ENCODE measurements at places on chromosomes 6 and 20.

- no peak for DNase-seq
Observed at GRCh38 chr6:6729971-6730370, 141.5 kb downstream of the LY86 start.

- DNase-seq, result no peak
Observed at GRCh38 chr6:167779129-167779992, 47.4 kb upstream of the AFDN start.

DNA sequence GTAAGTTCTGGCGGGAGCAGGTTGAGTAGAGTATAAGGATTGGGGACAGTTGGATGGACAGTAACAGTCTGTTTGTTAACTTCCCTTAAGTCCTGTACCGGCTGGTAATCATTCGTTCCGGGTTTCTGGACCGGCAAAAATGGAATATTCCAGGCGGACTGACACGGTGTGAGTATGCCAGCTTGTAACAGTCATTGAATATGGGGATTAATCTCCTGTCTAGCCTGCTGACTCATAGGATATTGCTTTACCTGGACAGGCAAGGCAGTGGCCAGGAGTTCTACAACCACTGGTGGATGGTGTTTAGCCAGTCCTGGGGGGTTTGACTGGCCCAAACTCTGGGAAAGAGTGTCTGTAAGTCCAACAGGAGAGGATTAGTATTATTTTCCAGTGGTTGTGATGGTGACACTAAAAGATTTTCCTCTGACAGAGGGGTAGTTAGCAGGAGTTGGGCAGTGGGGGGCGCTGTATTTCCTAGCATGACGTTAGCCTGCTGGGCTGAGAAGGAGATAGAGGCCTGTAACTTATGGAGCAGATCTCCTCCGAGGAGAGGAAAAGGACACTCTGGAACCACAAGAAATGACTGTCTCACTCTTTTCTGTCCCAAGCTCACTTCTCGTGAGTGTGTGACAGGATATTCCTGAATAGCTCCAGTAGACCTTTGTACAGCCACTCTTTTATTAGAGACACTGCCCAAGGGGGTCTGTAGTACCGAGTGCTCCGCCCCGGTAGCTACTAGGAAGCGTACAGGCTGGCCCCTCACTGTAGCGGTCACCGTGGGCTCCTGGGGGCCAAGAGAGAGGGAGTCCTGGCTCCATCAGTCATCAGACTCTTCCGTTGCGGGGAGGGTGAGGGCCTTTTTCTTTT, 152.2 kb downstream of the TRIM27 start:
- DNase-seq, result no peak

DNA sequence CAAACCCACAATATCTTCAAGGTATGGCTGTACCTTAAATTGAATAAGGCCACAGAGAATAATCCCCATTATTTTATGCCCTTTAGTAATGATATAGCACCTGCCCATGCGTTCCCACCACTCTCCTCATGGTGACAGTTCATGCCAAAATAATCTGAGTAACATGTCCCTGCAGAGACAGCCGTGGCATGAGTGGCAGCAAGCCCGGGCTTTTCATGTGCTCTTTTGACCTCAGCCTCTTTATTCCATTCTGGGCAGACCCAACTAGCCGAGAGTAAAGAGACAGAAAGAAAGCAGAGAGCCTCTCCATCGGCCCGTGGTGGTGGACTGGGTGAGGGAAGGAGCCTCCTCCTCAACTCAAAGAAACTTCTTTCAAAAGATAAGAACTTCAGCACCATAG, 19.9 kb upstream of the POPDC3 start:
- no peak for DNase-seq
